ENCODE measurements at places on chromosomes 4 and X.

DNA sequence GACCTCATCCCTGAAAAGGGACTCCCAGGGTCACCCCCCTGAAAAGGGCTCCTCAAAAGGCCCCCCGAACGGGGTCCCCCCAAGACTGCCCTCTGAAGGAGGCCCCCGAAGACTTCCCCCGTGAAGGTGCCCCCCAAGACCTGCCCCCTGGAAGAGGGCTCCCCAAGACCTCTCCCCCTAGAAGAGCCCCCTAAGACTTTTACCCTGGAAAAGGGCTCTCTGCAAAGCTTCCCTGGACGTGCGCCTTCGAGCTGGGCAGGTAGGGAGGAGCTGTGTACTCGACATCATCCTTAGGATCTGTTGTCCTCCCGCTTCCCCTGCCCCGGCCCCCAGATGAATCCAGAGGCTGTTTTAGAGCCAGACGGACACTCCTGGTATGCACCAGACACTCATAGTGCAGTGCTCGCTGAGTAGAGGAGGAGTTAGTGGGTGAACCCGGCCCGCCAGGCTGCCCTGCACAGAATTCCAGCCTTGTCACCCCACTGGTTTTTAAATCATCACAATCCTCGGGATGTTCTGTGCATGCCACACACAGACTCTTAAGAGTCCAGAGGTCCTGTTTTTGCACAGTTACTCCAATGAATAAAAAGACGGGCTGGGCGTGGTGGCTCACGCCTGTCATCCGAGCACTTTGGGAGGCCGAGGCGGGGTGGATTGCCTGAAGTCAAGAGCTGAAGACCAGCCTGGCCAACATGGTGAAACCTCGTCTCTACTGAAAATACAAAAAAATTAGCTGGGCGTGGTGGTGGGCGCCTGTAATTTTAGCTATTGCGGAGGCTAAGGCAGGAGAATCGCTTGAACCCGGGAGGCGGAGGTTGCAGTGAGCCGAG, 5.7 kb upstream of the SLC25A6 start:
- DNase-seq: no peak

DNA sequence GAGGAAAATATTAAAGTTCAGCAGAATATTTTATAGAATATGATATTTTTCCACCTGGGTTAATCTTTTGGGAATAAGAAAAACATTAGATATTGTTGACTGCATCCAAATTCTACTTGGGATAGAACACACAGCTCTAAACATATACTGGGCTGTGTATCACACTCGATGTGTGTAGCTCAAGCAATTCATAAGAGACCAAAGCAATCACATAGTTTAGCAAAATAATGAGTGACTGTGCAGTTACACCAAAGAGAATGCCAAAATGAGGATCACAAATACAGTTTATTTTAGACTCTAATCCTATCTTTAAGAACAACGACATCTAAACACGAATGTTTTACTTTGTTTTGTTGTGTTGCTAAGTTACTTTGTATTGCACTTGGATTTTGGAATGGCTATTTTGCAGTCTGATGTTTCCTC, 101.2 kb downstream of the CBR4 start:
- no peak for DNase-seq

GRCh38 chrX:126836186-126836585, 16.7 kb downstream of the PRR32 start:
- DNase-seq: no peak

DNA sequence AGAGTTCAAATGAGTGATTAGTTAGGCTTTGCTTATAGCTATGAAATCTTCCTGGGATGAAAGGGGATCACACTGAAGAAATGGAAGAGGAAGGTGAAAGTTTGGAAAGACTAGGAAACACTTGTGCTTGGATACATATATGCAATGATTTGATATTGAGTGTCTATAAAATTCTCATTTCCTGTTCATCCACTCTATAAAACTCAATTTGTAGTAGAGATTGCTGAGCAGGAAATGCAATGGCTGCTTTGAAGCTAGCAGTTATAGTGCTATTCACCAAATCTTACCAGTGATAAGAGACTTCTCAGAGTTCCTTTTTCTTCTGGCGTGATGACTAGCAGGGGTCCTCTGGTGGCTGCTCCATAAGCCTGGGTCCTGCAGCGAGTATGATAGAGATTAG, 128.1 kb upstream of the HPF1 start:
- no peak for DNase-seq

DNA sequence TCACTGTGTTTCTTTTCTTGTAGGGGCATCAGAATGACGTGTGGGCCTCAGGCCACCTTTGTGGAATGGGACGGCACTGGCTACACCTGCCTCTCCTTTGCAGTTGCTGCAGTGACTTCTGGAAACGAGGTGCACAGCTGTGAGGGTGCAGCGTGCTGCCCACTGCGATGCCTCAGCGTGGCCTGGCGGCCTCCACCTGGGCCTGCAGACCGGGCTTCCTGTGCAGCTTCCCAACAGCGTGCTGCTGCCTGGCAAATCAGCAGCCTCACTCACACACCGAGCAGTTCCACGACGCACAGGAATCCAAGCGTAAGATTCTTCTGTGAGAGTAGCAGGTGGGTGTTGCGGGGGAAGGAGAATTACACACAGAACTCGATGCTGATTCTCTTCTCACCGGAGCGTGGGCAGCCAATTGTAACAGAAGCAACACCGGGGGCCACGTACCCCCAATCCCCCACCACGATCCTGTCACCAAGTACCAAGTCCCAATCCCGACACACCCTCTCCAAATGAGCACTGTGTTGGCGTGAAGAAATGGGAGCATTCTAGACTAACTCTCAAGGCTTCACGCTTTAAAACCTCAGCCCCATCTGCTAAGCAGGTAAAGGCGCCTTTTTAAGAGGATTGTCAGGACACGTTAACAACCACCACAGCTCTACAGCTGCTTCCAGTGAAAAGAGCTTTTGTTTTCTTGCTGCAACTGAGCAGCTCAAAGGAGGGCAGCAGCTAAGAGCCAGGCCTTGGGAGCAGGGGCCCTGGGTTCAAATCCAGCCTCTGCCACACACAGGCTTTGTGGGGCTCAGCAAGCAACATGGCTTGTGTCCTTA, 16.9 kb downstream of the WDR1 start:
- no peak for DNase-seq

DNA sequence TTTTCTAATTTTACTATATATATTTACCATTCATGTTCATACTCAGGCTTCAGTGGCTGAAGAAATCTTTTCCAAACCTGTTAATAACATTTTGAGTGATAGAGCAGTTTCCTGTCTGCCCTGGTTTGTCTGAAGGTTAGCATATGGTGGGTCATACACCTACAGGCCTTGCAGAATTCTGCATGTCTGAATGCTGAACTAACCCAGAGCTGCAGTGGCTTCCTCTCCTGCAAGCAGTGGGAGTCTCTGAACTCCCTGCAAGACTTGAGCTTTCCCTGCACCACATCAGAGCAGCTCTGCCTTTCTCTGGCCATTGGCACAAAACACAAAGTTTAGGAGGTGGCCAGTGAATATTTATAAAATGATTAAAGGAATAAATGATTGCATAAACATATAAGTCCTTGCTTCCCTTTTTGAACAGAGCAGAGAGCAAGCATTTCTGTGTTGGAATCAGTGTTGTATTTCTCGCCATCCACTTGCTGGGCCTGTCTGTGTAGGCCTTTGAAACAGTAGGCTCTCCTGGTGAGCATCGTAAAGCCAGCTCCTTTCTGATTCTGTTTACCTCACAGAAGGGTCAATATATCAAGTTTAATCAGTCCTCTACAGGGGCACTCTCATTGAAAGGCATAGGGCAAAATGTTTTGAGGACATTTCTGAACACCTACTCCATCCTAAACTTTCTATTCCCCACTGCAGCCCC, 15.0 kb upstream of the UNC5C start:
- no peak for DNase-seq

DNA sequence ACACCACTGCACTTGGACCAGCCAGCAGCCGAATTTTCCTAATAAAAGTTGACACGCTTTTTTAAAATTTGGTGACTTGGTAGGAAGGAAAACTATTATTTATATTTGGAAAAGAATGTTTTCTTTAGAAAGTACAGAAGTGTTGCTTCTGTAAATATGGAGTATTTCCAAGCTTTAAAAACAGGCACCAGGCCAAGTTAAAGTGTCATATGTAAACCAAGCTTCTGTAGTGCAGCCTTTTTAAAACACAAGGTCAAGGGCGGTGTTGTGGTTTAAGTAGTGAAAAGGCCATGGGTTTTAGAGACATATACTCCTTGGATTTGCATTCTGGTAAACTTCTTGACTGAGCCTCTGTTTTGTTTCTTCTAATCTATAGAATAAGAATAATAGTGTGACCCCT, 62.7 kb downstream of the TRIM2 start:
- no peak for DNase-seq

- DNase-seq: no peak
Observed at GRCh38 chr4:37383579-37384229, 139.2 kb downstream of the NWD2 start.

- DNase-seq: no peak
Observed at GRCh38 chr4:138249132-138249531, 7.0 kb upstream of the SLC7A11 start.

DNA sequence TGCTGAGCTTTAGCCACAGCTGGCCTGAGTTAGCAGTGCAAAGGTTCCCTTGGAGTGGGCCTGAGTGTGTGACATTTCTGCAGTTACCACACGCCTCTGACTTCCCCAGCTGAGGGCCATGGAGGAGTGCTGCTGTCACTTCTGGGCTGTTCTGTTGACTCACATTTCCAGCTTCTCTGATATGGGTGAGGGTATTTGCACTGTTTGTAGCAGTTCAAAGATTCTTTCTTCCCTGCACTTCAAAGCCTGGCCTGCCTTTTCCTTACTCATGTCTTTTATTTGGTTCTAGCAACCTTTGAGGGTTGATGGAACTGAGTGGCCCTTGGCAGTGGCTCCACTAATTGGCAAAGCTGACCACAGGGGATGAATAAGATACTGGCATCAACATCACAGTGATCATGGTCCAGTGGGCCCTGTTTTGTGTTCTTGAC, 26.4 kb upstream of the SCML1 start:
- no peak for DNase-seq

DNA sequence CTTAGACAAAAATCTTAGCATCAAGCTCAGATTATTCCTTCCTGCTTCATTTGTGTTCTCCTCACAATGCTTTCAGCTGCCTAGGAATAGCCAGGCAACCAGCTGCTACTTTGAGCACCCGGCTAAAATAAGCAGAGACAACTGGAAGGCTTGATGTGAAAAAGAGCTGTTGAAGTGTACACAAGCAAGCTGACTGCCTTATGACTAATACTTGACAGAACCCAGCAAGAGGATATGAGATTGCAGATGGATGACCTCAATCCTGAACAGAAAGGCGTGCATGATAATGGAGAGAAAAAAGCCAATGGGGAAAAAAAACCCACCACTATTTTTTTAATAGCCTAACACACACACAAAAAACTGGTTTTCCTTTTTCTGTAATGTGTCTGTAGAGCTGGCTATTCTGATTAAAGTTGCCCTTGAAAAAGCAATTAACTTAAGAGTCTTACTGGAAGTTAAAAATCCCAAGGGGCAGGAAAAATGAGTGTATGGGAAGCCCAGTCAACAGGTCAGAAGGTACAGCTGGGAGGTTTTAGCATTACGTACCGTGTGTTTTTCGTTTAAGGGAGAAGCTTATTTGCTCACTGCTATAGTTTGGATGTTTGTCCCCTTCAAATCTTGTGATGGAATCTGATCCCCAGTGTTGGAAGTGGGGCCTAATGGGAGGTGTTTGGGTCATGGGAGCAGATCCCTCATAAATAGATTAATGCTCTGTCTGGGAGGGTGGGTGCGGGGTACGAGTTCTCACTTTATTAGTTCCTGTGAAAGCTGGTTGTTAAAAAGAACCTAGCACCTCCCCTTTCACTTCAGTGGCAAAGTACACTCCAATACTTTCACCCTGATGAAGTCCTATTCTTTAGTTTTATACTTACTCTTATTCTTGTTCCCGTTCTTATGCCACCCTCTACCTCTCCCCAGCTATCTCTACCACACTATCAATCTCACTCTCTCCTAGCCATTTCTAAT, 37.1 kb upstream of the HERC6 start:
- DNase-seq: no peak

Measured in stimulated activated CD8-positive, alpha-beta memory T cell treated with anti-CD3 and anti-CD28 coated beads, Interleukin-7, amount 100 ng/mL, for 24 hours (primary cell).